ENCODE measurements at places on chromosomes 4 and X. TPM values are rescaled to one million over a fixed set of nuclear protein-coding genes. Genes with fewer than 3 reads are reported as not detected.

SPRY1 gene
- total RNA-seq, result 5.2 TPM

ITGB1BP2 gene
- total RNA-seq, result 2.0 TPM

UGT2B17 gene
- not detected for total RNA-seq

JCHAIN gene
- not detected for total RNA-seq

CSN1S1 gene
- total RNA-seq, result 0.32 TPM

HTR2C gene
- total RNA-seq, result not detected

NR3C2 gene
- total RNA-seq, result 4.1 TPM

CD40LG gene
- not detected for total RNA-seq

ETDA gene
- not detected for total RNA-seq

TENM3 gene
- 18.7 TPM for total RNA-seq

ADH1A gene
- not detected for total RNA-seq

MAGEA8 gene
- not detected for total RNA-seq

IRS4 gene
- not detected for total RNA-seq

GPR173 gene
- 2.9 TPM for total RNA-seq

MYOZ2 gene
- total RNA-seq, result 1.3 TPM

TLR7 gene
- not detected for total RNA-seq

ERCC6L gene
- total RNA-seq, result 4.2 TPM
